SHP77 treated with DMSO at 0.1 percent for 48 hours (cell line): ENCODE measurements at places on chromosomes 5 and 9.

GRCh38 chr9:97889941-97890887 lies 32.1 kb downstream of the TRMO start:
- DNase-seq = no peak

GRCh38 chr5:56412601-56413379 lies 179.7 kb upstream of the ANKRD55 start:
- DNase-seq = no peak

- DNase-seq = no peak
These were observed 329.8 kb downstream of the ZNF608 start for GRCh38 chr5:124416627-124417026.

DNA sequence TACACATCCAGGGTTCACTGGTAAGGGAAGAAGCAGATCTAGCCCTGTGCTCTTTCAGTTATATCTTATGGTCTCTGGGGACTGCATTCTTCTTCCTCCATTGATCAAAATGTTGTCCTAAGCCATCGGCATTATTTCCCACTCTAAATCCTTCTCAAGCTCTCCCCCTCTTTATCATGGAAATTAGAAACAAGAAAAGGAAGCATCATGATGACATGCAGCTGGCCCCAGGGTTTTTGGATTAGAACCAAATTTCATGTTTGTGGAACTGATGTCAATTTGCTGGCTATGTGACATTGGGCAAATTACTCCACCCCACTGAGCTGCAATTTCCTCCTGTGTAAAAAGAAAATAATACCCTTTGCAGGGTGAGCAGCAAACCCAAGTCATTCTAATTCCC lies 39.5 kb downstream of the MFAP3 start:
- no peak for DNase-seq

- DNase-seq = no peak
These were observed 98.5 kb downstream of the MRPS27 start for GRCh38 chr5:72221541-72221940.

- no peak for DNase-seq
These were observed 39.9 kb upstream of the CTSL start for GRCh38 chr9:87685871-87686519.

- DNase-seq = no peak
These were observed 1696.9 kb upstream of the WWC1 start for GRCh38 chr5:166594567-166594966.

GRCh38 chr9:98097836-98098235 lies 21.2 kb downstream of the TRIM14 start:
- DNase-seq = no peak
